Endothelial cell of coronary artery (primary cell): ENCODE measurements at places on chromosomes 2 and 18. TPM values are rescaled to one million over a fixed set of nuclear protein-coding genes. Genes with fewer than 3 reads are reported as not detected.

The ARHGAP15 gene
- total RNA-seq: not detected in 2 replicates

The ATP6V1B1 gene
- 0.28 TPM in 1 of 2 replicates, not detected in the other for total RNA-seq

The MAP3K19 gene
- not detected in 2 replicates for total RNA-seq

The SPDYA gene
- 0.81 and 1.3 TPM in 2 replicates for total RNA-seq

The C1QL2 gene
- total RNA-seq: not detected in 2 replicates

The CPS1 gene
- 3.9 and 7.2 TPM in 2 replicates for total RNA-seq

The SP5 gene
- total RNA-seq: not detected in 2 replicates

The SOX11 gene
- total RNA-seq: not detected in 2 replicates

The CTAGE1 gene
- 0.09 TPM in 1 of 2 replicates, not detected in the other for total RNA-seq

The MTHFD2 gene
- total RNA-seq: 73.3 and 153 TPM in 2 replicates

The EFEMP1 gene
- 2,267 and 3,166 TPM in 2 replicates for total RNA-seq

The PIEZO2 gene
- 9.4 and 56.4 TPM in 2 replicates for total RNA-seq

The RPRM gene
- total RNA-seq: not detected in 2 replicates

The OTOF gene
- total RNA-seq: 0.09 TPM in 2 replicates

The KIF5C gene
- 0.09 TPM in 2 replicates for total RNA-seq

The CHST9 gene
- total RNA-seq: not detected in 2 replicates

The G6PC2 gene
- not detected in 2 replicates for total RNA-seq

The DPP10 gene
- not detected in 2 replicates for total RNA-seq

The ARL4C gene
- 2.7 and 4.6 TPM in 2 replicates for total RNA-seq

The RBM44 gene
- 0.47 and 0.81 TPM in 2 replicates for total RNA-seq

The DAPL1 gene
- total RNA-seq: not detected in 2 replicates
